ENCODE measurements at places on chromosomes 2 and 18. TPM values are rescaled to one million over a fixed set of nuclear protein-coding genes. Genes with fewer than 3 reads are reported as not detected.

GALR1 gene
- not detected for polyA plus RNA-seq

MLPH gene
- polyA plus RNA-seq, result 4.8 TPM

CDK5R2 gene
- 0.05 TPM for polyA plus RNA-seq

DNA sequence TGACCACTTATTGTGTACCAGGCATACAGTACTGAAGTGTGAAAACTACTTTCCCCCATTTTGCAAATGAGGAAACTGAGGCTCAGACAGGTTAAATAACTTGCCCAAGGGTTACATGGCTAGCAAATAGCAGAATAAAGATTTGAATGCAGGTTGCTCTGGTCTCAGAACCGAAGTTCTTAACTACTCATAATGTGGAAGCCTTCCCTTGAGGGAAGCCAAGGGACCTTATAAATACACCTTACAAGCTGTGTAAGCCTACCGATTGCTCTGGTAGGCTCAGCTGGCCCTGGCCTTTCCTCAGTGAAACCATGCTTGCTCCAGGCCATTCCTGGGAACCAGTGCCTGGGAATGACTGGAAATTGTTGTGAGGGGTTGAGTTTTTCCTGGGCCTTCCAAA lies 114.6 kb upstream of the CDCA7 start:
- DNase-seq, result no peak

DNA sequence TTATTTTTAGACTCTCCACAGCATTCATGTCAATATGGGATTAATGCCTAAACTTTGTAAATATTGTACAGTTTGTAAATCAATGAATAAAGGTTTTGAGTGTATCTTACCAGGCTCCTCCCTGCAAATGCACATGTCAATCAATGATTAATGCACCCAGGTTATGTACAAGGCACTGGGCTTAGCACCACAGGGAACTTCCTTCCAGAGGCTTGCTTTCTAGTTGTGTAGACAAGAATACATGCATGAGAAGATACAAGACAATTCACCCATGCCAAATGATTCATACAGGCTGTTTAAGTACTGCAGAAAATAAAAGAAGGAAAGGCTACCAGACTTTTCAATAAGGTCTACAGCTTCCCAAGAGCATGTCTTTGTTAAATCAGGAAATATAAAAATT lies 114.1 kb downstream of the MMADHC start:
- DNase-seq, result no peak

All from fibroblast of lung (primary cell).